ENCODE measurements at places on chromosomes 6 and 20.

DNA sequence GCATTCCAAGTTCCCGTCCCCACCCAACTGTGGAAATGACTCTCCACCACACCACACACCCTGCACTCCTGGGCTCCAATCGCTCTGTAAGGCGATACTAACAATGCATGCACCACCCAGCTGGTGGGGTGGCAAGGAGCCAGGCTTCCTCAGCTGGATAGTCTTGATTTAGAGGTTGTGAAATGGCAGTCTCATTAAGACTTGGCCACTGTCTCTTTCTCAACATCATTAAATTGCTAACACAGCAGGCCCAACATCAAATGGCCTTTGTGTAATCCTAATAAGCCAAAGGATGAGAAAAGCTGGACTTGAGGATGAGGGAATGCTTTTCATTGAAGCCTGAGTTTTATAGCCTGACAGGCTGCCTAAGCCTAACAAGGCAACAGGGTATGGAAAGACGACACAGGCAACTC lies 223.7 kb downstream of the GMDS start:
- peak; percentile 92 for DNase-seq

- no peak for DNase-seq
Measured at GRCh38 chr20:18921291-18921690, 107.7 kb downstream of the SCP2D1 start.

DNA sequence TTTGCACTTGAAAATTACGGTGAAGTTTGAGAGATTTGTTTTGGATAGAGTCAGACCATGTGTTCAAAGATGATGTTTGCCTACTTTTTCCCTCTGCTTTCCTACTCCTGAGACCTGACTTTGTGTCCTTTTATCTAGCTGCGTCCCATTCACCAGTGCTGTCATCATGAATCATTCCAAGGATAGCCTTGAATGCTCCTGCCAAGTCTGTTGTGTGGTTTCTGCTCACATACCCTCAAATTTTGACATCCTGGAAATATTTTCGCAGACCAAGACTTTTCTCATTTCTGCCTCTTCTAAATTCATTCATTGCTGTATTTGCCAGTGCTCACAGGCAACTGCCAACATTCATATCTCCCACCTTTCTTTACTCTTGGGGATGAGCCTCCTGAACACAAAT lies 175.9 kb upstream of the SCGN start:
- DNase-seq, result no peak

DNA sequence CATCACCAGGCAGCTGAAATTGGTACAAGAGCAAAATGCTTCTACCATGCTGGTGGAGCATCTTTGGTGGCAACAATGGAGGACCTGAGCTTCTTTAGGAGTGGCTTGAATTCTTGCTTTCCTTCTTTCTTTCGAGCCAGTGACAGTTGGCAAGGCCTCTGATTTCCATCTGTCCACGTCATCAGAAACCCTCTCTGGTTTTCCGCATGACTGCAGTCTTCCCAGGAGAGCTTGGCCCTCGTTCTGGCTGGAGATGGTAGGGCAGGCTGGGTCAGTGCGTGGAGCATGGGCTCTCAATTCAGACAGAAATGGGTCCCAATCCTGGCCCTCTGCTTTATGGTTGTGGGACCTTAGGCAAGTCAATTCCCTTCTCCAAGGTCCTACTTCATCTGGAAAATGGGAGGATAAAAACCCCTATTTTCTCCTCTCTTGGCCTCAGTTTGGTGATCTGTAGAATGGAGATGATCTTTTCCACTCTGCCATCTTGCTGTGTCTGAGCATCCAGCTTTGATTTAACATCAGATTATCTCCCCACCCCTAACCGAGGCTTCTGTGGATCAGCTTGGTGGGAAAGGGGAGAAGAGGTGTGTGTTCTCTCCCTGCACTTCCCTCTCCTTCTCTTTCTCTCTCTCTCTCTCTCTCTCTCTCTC lies 3.6 kb upstream of the BPIFB1 start:
- no peak for DNase-seq

GRCh38 chr6:52877168-52877567 lies 32.3 kb downstream of the GSTA3 start:
- no peak for DNase-seq

- DNase-seq, result no peak
Measured at GRCh38 chr6:83824831-83825230, 28.3 kb upstream of the RIPPLY2 start.

Measured in NCI-H748 treated with DMSO at 0.1 percent for 48 hours (cell line).